ENCODE measurements at places on chromosomes 3 and 15. TPM values are rescaled to one million over a fixed set of nuclear protein-coding genes. Genes with fewer than 3 reads are reported as not detected.

DNA sequence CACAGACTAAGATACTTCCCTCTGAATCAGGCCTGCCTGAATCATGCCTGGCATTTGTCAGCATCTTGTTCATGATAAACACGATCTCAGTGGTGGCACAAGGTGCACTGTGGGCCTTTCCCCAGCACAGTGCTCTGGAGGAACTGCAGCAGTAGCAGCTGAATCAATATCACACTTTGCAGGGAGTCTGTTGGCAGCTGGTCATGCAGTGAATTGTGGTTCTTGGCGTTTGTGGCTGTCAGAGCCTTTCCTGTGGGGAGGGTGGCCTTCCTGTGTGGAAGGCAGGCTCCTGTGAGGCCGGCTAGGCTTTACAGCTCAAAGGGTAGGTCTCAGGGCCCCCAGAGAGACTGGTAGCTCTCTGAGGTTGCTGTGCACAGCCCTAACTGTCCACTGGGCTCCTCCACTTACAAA is 54.4 kb upstream of the TLE3 start:
- DNase-seq: no peak

DNA sequence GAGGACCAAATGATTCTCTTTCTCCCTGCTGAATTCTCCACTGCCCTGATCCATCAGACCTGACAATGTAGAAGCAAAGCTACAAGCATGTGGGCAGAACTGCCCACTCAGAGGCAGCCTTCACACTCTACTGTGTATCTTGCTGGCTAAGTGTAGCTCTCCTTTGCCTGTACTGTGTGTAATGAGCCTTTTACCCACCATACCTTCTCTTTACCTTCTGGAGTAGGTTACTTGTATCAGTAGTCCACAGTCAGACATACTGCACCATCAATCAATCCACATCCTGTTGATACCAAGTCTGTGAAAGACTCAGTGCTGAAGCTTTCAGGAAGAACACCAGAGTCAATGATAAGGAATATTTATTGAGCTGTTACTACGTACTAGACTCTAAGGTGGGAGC is 440.7 kb upstream of the ARHGEF26 start:
- DNase-seq: no peak

The CATSPER2 gene
- 4.7 TPM for total RNA-seq

The SACM1L gene
- total RNA-seq: 77.9 TPM
